ENCODE measurements at places on chromosomes 5 and 9.

DNA sequence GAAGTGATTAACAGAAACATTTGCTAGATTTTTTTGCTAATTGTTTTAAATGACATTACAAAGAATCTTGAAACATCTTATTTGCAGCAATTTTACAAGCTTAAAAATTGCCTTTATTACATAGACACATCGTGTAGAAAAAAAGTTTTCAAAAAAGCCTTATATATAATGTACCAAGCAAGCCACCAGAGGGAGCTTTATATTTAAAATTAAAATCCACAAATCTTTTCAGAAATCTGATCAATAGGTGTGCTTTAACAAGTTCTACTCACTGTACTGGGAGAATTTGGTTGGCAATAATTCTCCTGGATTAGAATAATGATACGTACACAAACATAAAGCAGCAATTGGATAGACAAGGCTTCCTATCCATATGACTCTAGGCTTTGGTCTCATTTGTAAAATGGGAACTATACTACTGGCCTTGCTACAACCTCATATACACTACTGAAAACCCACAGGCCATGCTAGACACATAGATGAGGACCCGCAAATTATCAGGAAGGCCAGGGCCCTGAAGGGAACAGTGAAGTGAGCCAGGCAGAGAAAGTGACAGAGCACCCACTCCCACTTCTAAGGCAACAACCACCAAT, 4.8 kb downstream of the PSMB7 start:
- DNase-seq: no peak

- no peak for DNase-seq
These were observed 4.1 kb downstream of the RPL7A start for GRCh38 chr9:133351908-133352634.

GRCh38 chr5:100890461-100891008, 12.5 kb downstream of the ST8SIA4 start:
- no peak for DNase-seq

DNA sequence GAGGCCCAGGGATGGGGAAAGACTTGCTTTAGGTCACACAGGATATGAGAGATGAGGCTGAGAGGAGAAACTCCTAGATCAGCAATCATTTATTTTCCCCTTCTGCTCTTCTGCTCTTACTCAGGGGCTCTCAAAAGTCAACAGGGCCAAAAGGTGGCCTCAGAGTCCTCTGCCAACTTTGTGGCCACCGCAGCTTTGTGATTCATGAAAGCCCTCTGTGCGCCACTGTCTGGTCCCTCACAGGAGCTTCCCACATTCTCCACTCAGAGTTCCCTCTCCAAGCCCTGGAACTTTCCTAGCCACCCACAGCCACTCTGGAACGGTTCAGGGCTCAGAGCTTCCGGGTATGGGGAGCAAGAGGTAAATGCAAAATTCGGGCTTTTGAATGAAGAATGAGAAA, 82.4 kb downstream of the COL27A1 start:
- no peak for DNase-seq

- DNase-seq: no peak
These were observed at the start of gene PCDHGA1 for GRCh38 chr5:141330299-141331080. PCDHGA1 (plus strand) TSS chr5:141330514.

GRCh38 chr9:89349607-89350006, 31.3 kb downstream of the SECISBP2 start:
- no peak for DNase-seq

- no peak for DNase-seq
These were observed 152.3 kb downstream of the GAS1 start for GRCh38 chr9:86795047-86795442.

DNA sequence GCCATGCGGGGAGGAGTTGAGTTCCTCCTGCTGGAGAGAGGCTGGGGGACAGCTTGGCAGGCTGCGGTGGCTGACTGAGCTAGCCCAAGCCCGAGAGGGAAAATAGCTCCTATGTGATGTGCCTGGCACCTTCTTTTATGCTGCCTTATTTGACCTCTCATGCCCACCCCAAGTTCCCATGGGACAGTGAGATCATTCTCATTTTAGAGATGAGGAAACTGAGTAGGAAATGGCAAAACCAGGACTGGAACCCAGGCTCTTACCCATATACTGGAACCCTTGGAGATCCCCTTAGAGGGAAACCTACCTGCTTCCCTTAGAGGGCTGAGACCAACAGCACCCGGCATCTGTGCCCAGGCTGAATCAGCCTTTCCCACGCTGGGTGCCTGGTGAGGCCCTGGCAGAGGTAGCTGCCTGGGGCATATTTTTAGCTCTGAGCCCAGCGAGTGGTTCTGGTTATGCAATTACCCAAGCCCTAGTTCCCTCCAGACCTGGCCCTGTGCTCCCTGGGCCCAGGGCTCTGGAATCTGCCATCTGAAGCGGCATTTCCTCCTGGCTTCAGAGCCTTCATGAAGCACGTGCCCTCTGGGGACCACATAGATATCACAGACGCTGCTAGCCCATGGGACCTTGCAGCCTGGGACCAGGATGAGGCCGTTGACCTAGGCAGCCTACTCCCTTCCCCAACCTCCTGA, 23.6 kb downstream of the COL27A1 start:
- no peak for DNase-seq

GRCh38 chr5:140883927-140884697, 2.2 kb downstream of the PCDHA13 start:
- DNase-seq: no peak

DNA sequence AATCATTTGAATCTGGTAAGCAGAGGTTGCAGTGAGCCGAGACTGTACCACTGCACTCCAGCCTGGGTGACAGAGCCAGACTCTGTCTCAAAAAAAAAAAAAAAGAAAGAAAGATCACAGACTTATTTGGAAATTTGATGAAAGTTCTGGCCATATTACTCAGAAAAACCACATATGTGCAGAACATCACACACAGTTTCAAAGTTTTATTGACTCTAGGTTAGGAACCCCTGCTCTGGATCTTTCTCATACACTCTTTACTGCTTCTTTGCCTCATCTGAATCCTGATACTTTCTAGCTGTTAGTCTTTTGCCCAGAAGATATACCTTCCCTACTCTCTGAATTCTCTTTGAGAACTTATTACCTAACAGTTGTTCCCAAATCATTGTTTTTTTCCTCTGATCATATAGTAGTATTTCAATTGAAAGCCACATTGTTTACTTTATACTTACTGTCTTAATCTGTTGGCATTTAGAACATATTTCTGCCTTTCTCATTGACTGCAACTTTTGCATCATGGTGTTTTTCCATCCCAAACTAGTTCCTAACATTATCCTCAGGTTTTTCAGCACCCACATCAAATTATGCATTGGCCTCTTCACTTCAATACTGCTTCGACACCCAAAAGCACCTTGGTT, 68.7 kb downstream of the LNPEP start:
- no peak for DNase-seq

DNA sequence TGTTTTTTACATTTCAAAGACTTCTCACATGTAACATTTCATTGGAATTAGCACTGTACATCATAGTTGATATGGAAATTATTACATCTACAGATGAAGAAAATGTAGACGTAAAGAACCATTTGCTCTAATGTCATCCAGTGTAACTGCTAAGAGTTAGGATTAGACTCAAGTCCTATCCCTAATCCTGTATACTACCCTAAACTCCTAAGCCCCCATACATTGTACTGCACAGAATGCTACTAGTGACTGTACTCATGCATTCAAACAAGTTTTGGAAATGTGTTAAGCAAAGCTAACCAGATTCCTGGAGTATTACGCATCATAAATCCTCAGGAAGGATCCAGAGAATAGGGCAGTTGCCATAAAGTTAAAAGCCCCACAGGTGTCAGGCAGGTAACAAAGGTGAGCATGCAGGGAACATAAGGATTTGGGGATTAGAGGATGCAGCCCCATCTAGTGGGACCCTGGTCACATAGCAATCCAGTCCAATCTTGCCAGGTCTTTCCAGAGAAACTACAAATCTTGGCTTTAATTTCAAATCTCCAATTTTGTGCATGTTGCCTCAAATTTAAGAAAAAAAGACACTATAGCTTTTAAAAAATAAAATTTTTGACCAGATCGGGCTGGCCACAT, 32.0 kb downstream of the HAVCR1 start:
- no peak for DNase-seq

- DNase-seq: no peak
These were observed 55.1 kb downstream of the PLPPR1 start for GRCh38 chr9:101083448-101084202.

- DNase-seq: no peak
These were observed 810 bp downstream of the VPS13A start for GRCh38 chr9:77177894-77178794.

- no peak for DNase-seq
These were observed 64.8 kb downstream of the ATP10B start for GRCh38 chr5:160787240-160787639.

GRCh38 chr5:74418709-74419108, 221.8 kb downstream of the ENC1 start:
- DNase-seq: no peak

GRCh38 chr5:6446626-6447309, 1.9 kb upstream of the UBE2QL1 start:
- DNase-seq: no peak

- DNase-seq: no peak
These were observed 103.9 kb downstream of the SPOCK1 start for GRCh38 chr5:137395011-137395755.

- DNase-seq: no peak
These were observed 4.0 kb downstream of the TOR4A start for GRCh38 chr9:137281345-137282116.

GRCh38 chr5:75640395-75640794, 29.1 kb downstream of the ANKDD1B start:
- DNase-seq: no peak

GRCh38 chr9:134390947-134391318, 64.7 kb downstream of the RXRA start:
- no peak for DNase-seq

- DNase-seq: no peak
These were observed 1.4 kb downstream of the EFNA5 start for GRCh38 chr5:107669096-107670031.

DNA sequence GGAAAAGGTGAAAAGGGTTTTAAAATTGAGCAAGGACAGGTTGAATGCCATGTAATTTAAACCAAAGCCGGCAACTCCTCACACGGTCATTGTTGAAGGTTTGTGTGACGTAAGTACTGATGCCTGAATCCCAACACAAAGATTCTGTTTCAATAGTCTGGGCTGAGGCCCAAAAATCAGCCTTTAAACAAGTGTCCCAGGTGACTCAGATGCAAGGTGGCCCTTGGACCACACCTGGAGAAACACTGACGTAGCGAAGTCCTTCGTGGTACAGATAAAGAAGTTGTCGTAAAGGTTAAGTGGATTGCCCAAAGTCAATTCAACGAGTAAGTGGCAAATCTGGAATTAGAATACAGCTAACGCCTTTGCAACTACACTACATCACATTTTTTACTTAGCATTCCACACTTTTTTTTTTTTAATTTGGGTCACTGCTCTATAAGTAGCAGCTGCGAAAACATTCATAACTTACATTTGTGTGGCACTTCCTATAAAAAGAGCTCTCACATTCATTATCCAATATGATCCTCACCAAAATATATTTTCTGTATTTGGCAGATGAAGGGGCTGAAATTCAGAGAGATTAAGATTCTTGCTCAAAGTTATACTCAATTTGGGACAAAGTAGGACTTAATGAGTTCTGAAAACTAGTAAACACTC, 111.3 kb downstream of the LPAR1 start:
- DNase-seq: no peak

DNA sequence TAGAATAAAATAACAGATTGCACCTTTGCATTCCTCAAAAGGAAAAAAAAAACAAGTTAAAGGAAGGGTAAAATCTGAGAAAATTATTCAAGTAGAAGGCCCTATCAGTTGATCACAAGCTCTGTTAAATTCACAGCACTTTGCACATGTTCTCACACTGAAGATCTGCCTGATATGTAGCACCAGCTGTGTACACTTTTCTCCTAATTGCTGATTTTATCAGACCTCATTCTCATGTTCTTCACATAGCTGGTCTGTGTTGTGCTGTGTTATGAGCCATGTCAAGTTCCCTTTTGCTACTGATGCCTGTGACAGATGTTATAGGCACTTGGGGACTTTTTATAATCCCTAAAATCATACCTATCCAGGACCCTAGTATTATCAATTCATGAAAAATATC, 390.4 kb upstream of the PRR16 start:
- DNase-seq: no peak

- DNase-seq: no peak
These were observed 1.4 kb downstream of the ZSWIM6 start for GRCh38 chr5:61333321-61333953.

- DNase-seq: no peak
These were observed 543.7 kb upstream of the SGCD start for GRCh38 chr5:155783246-155783645.

- no peak for DNase-seq
These were observed 3.9 kb upstream of the PURA start for GRCh38 chr5:140109759-140110645.

GRCh38 chr5:159992566-159992965, 16.4 kb upstream of the TTC1 start:
- DNase-seq: no peak

DNA sequence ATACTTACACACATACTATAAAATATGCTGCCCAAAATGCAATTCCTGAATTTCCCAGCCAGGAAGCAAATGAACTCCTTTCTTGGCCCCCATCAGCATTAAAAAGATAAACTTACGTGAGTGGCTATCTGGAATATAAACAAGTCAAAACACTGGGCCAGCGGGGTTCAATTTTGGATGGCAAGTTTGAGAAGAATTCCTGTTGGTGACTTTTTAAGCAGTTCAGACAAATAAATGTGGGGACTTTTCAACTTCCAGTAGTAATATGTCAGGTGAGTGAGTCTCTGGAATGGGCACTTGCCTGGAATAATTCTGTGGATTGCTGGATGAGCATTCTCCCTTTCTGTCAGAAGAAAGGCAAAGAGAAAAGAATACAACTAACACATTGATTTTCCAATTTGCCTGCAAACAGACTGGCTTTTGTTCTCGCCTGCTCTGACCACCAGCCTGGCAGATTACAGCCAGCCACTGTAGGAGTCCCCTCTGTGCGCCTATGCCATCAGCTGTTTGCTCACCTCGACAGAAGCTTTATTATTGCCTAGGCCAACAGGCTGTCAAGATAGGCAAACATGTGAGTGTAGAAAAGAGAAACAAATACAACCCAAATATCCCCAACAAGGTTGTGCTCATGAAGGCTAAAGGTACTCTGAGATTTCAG, 78.6 kb downstream of the MRPS27 start:
- no peak for DNase-seq

- DNase-seq: no peak
These were observed 49.5 kb upstream of the MCCC2 start for GRCh38 chr5:71537687-71538086.
